ENCODE measurements at places on chromosomes 11 and 22. TPM values are rescaled to one million over a fixed set of nuclear protein-coding genes. Genes with fewer than 3 reads are reported as not detected.

DNA sequence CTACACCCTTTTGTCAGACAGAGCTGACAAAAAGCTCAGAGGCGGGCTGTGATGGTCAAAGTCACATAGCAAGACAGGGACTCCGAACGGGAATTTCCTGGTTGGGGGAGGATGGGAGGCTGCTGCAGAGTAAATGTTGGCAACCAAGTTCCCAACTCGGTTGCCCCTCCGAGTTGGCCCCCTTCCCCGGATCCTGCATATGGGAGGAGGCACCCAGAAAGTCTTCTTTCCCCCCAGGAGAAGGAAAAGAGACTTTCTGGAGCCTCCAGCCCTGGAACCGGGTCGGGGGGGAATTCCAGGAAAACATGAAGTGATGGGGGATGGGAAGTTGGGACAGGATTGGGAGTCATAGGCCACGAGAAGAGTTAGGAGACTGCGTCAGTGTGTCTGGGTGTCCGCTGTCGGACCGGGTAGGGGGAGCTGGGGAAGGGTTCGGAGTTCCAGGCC, 614 bp downstream of the SELENOM start:
- no peak for DNase-seq

- DNase-seq, result no peak
These were observed at the start of gene SLC37A2 for GRCh38 chr11:125062931-125063428. Gene SLC37A2 (plus strand): TSS chr11:125063305. CDS start chr11:125063368, 63 bp downstream.

DNA sequence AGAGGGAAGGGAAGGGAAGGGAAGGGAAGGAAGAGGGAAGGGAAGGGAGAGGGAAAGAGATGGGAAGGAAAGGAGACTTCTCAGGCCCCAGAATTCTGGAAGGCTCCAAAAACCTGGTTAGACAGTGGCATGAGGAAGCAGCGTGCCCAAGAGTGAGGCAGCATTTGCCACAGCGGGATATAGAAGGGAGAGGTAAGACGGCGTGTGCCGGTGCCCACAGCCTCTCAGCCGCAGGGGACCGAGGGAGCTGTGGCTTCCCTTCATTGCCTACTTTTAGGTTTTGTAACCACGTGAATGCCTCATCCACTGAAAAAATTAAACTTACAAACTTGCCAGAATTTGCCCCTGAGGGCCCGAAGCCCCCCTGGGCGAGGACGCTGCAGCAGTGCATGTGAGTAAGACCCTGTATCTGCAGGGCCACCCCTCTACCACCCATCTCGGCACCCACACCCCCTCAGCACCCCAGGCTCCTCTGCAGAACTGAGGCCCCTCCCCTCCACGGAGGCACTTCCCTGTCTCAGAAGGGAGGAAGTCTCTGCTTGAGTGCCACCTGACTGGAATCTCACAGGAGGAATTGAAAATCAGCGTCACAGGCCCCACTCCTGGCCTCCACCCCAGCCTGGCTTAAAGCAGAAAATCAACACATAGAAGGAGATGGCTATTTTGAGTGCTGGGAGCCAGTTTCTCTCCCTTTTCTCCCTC, 58.1 kb downstream of the LINC01488 start:
- no peak for DNase-seq

- DNase-seq, result no peak
These were observed 9.0 kb downstream of the NEAT1 start for GRCh38 chr11:65431451-65432099.

- DNase-seq, result no peak
These were observed 205.9 kb downstream of the ST3GAL4 start for GRCh38 chr11:126561327-126561893.

DNA sequence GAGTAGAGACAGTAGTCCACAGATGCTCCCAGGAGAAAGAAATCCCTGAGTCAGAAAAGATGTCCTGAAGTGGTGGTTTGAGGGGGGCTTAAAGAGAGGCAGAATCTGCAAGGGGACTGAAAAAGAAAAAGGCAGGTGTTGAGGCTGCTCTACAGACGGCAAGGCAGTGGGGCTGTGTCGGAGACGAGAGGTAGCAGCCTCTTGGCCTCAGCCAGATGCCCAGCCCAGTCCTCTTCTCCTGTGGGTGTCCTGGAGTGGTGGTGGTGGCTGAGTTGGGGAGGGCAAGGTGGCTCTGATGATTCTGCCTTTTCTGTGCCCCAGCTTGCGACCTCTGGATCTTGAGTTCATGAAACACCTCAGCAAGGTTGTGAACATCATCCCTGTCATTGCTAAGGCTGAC, 9.3 kb upstream of the WBP2NL start:
- no peak for DNase-seq

- no peak for DNase-seq
These were observed 3.3 kb upstream of the ARHGAP20 start for GRCh38 chr11:110715541-110715940.

- no peak for DNase-seq
These were observed 358.9 kb downstream of the CADM1 start for GRCh38 chr11:115145324-115145723.

DNA sequence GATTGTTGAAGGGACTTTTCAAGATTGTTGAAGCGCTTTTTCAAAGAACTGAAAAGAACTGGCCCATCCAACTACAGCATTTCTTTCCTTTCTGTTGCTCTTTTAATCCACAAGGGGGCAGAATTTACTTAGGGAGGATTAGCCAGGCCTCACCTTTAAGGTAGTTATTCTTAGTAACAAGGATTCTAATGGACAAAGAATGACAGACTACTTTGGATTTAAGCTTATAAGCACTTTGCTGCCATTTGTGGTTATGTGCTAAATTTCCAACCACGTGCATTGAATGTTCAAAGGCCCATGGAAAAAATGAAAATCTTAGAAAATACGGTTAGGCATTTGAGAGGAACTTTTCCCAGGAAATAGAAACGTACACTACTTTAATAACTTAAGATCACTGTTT, 49.5 kb upstream of the HSPA8 start:
- DNase-seq, result no peak

GRCh38 chr22:49954354-49954753, 6.2 kb upstream of the PIM3 start:
- no peak for DNase-seq

GRCh38 chr11:65151331-65151899, 17.1 kb upstream of the SYVN1 start:
- DNase-seq, result no peak

DNA sequence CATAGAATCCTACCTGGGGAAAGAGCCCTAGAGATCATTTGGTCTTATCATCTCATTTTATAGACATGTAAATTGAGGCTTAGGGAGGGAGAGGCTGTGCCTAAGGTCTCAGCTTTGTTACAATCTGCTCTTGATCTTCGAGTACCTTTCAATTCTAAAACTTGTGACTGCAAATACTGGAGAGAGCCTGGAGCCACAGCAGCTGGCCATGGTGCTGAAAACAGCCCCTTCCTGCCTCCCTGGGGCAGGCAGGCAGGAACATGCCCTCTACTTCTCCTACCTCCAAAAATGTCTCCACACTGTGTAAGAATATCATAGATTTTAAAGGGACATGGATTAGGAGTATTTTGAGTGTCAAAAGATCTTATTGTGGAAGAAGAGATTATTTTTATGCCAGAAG, 52.2 kb downstream of the C22orf42 start:
- DNase-seq, result no peak

- no peak for DNase-seq
These were observed 79.0 kb downstream of the TIMP3 start for GRCh38 chr22:32880505-32880892.

GRCh38 chr22:42358643-42359558, 73.3 kb downstream of the NFAM1 start:
- no peak for DNase-seq

- no peak for DNase-seq
These were observed 1598.5 kb downstream of the LRRC4C start for GRCh38 chr11:39860931-39861330.

GRCh38 chr11:101721270-101721669, 137.5 kb upstream of the TRPC6 start:
- no peak for DNase-seq

Gene DNAJB7
- total RNA-seq, result not detected

Gene SOX10
- 1.5 TPM for total RNA-seq

Gene SEZ6L
- not detected for total RNA-seq

Gene PLAAT5
- total RNA-seq, result 1.3 TPM

Gene TUB
- 2.0 TPM for total RNA-seq

Gene NTM
- 0.21 TPM for total RNA-seq

Measured in esophagus squamous epithelium (tissue), 5 donors.